Hepatocyte (in vitro differentiated cells): ENCODE measurements at places on chromosomes 3 and 15. TPM values are rescaled to one million over a fixed set of nuclear protein-coding genes. Genes with fewer than 3 reads are reported as not detected.

DNA sequence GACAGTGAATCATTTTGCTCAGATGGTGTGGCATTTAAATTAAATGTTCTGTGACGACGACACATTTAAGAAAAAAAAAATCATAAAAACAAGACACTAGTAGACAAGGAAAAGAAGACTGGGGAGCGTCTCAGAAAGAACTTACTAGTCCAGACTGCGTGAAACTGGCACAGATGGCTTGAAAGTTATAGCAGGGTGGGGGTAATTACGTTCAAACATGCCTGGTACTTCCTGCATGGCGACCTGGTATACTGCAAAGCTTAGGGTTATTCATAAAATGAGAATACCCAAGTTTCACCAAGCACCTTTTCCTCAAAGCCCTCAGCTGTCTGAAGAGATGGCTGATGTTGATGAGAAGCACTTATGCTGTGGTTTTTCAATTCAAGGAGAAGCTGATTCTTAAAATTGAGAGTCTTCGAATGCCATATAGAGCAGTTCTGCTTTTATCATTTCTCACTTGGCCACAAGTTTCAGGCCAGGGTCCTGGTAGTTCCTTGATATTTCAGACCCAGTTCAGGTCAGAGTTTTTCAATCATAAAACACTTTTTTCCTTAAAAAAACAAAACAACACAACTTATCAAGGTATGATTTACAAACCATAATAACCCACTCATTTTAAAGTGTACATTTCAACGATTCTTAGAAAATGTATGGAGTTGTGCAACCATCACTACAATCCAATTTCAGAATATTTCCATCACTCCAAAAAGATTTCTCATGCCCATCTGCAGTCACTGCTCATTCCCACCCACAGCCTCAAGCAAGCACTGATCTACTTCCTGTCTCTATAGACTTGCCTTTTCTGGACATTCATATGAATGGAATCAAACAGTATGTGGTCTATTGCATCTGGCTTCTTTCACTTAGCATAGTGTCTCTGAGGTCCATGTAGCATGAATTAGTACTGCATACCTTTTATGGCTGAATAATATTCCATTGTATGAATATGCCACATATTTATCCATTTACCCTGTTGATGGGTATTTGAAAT lies 24.7 kb downstream of the PCOLCE2 start:
- DNase-seq, result no peak

GRCh38 chr3:9552252-9552999 lies 1.2 kb downstream of the LHFPL4 start:
- peak; percentile 81 for DNase-seq

GRCh38 chr3:153714588-153715290 lies 406.5 kb upstream of the ARHGEF26 start:
- no peak for DNase-seq

DNA sequence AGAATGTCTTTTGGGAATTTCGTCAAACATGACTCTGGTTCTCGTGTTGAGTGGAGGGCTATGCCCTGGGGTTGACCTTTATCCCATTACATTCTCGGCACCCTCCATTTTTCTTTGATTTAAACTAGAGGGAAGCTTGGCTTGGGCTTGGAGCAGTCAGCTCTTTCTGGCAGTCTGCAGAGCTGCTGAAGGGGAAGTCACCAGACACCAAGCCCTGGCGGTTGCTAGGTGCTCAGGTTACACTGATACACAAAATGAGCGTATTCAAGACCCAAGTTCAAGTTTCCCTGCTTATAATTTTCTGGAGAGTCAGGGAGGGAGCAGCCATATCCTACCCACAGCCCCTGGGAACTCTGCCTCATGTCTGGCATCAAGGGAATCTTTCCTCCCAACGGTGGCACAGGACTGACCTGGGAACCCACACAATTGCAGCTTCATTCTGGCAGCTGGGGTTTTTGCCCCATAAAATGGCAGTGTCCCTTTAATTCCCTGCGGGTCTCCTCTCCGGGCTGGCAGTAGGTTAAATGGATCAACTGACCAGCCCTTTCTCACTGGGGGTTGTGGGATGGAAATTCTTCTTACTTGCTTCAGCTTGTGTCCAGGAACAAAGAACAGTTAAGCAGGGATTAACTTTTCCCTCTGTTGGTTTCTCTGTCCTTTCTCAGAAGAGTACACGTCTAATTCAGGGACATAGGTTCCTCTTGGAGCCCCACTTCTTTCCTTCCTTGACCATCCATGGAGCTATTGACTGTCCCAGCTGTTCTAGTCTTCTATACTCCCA lies 110.0 kb upstream of the DLG1 start:
- peak; percentile 29 for DNase-seq

DNA sequence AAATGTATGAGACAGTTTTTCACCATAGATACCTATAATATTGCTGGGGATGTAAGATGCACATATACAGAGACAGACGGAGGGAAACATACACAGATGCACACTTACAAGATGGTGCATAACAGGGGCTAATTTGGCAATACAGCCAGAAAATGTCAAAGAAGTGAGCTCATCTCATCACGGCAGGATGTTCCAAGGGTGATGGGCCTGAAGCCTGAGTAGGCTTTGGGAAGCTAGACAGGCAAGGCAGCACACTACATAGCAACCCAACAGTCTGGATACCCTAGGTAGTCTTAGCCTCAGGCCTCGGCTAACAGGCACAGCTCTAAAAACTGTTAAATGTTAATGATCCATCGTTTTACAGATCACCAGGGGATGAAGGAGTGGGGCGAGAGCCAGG lies 148.5 kb downstream of the OSBPL10 start:
- no peak for DNase-seq

DNA sequence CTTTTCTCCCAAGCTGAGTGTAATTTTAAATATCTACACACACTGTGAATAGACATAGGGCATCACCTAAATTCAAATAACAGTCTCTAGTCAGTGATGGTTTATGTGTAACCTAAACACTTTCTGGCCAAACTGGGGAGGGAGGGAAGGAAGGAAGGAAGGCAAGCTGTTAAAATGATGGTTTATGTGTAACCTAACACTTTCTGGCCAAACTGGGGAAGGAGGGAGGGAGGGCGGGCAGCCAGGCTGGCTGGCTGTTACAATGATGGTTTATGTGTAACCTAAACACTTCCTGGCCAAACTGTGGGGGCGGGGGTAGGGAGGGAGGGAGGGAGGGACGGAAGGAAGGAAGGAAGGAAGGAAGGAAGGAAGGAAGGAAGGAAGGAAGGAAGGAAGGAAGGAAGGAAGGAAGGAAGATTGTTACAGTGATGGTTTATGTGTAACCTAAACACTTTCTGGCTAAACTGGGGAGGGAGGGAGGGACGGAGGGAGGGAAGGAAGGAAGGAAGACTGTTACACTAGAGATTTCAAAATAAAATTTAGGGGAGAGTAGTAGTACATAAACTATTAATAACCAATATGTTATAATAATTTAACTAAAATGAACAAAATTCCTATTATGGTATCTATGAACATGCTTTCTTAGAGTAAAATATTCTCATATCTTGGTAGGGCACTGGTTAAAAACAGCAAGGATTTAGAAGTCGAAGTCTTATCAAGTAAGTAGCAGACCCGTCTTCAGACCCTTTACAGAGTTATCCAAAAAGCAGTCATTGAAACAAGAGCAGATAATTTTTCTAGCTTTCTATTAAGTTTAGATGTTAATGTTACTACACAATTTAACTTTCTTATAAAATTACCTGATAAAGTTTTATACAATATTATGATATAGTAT lies 148.1 kb downstream of the LMLN start:
- DNase-seq, result no peak

DNA sequence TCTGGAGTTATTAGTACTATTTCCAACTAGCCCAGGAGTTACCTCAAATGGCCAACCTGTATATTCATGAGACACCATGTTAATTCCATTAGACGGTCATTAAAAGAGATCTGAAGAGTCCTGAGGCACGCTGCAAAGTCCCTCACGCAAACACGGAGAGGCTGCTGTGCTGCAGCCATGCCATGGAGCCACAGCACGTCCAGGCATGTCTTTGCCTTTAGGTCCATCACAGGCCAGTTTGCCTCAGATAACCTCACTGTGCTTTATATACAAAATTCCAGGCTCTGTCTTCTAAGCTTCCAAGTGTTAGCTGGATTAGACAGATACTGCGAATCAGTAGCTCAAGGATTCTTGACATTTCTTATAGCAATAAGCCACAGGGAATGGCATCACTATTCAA lies 9.8 kb upstream of the PLAAT1 start:
- DNase-seq, result no peak

Gene EIF2B5
- polyA plus RNA-seq, result 35.6 and 41.0 TPM in 2 replicates

Gene STRIT1
- 1.4 TPM in 1 of 2 replicates, not detected in the other for polyA plus RNA-seq

Gene VILL
- 39.3 and 39.7 TPM in 2 replicates for polyA plus RNA-seq

Gene SLC24A5
- polyA plus RNA-seq, result not detected in 2 replicates
